Large intestine (tissue), 12 donors: ENCODE measurements at places on chromosomes 4 and X. TPM values are rescaled to one million over a fixed set of nuclear protein-coding genes. Genes with fewer than 3 reads are reported as not detected.

- H3K27me3 ChIP-seq: no peaks in the 10 kb centered on the region
- H3K4me3 ChIP-seq: no peak overlapping the region
- H3K36me3 ChIP-seq: no peaks in the 10 kb centered on the region
- DNase-seq: no peak
Observed at GRCh38 chr4:3249711-3250437, 915 bp downstream of the MSANTD1 start.

The SERTM2 gene
- polyA plus RNA-seq: 0.30 TPM

DNA sequence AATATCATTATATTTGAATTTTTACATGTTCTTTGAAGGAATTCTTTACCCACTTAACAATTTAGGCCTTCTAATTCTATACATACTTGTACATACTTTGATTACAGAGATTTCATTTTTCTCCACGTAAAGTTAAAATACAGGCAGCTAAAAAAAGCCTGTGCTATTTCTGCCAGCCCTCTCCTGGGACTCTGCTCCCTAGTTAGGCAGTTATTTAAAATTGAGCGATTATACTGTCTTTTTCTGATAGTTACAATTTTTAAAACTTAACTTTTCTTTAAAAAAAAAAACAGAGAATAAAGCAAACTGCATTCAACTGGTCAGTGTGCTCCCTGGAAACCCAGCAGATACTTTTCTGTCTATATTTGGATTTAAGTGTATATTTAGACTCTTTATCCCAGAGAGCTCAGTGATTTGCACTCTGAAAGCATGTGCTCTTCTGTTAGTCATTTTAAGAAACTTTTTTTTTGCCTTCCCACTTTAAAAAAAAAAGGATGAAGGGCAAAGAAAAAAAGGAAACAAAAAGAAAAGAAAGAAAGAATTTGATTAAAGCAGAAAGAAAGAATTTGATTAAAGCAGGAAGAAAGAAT, 18.1 kb upstream of the FAM241A start:
- no peak for DNase-seq
- no peak overlapping the region for H3K4me3 ChIP-seq
- peaks cover 5% of the 10 kb centered on the region for H3K27me3 ChIP-seq
- no peaks in the 10 kb centered on the region for H3K36me3 ChIP-seq
- H3K4me1 ChIP-seq: no peaks in the 10 kb centered on the region

GRCh38 chr4:152655272-152656129, 24.3 kb downstream of the TMEM154 start:
- no peaks in the 10 kb centered on the region for H3K27me3 ChIP-seq
- H3K36me3 ChIP-seq: no peaks in the 10 kb centered on the region
- H3K4me1 ChIP-seq: peaks cover 12% of the 10 kb centered on the region
- H3K4me3 ChIP-seq: no peak overlapping the region
- DNase-seq: peak; percentile 47

DNA sequence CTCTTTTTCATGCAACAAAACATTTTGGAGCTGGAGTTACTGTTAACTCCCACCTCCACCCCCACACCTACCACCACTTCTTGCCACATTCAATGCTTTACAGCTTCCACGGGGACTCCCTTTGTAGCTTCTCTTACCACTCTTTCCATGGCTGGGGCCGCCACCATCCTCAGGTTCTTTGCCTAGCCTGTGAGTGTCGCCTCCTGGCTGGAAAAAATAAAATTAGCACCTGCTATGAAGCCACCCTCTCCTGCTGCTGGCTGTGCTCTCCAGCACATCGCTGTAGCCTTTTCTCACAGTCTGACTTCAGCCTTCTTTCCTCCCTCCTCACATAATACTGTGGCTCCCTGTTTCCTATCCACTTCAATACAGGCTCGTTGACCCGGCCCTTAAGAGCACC, 114.4 kb downstream of the FRAS1 start:
- no peak for DNase-seq
- no peak overlapping the region for H3K27ac ChIP-seq
- H3K36me3 ChIP-seq: no peaks in the 10 kb centered on the region
- peaks cover 22% of the 10 kb centered on the region for H3K4me1 ChIP-seq

- H3K4me1 ChIP-seq: no peaks in the 10 kb centered on the region
- H3K36me3 ChIP-seq: peaks cover 2% of the 10 kb centered on the region
- H3K27me3 ChIP-seq: no peaks in the 10 kb centered on the region
- no peak overlapping the region for H3K4me3 ChIP-seq
- H3K27ac ChIP-seq: no peak overlapping the region
Observed at GRCh38 chrX:31123335-31123734, 51.5 kb upstream of the FTHL17 start.

The TLR2 gene
- polyA plus RNA-seq: 12.1 TPM

The SPANXB1 gene
- polyA plus RNA-seq: 0.90 TPM

The GNRHR gene
- 0.55 TPM for polyA plus RNA-seq

DNA sequence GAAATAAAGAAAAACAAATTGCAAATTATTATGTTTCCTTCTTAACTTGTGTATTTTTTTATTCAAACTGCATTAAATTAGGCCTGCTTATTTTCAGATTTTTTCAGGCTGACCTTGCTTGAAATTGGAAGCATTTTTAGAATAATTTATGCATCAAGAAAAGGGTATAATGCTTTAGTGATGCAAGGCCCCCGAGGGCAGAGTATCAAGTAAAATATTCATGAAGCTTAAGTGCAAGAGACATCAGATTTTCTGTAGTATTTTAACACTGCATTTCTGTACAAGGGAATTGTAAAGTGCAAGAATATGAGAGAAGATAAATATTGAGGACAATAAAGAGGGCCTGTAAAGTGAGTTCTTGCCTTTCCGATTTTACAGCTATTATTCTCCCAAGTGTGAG, 485.8 kb upstream of the ATOH1 start:
- no peaks in the 10 kb centered on the region for H3K4me1 ChIP-seq
- DNase-seq: no peak
- no peaks in the 10 kb centered on the region for H3K27me3 ChIP-seq
- H3K36me3 ChIP-seq: no peaks in the 10 kb centered on the region
- no peak overlapping the region for H3K27ac ChIP-seq

DNA sequence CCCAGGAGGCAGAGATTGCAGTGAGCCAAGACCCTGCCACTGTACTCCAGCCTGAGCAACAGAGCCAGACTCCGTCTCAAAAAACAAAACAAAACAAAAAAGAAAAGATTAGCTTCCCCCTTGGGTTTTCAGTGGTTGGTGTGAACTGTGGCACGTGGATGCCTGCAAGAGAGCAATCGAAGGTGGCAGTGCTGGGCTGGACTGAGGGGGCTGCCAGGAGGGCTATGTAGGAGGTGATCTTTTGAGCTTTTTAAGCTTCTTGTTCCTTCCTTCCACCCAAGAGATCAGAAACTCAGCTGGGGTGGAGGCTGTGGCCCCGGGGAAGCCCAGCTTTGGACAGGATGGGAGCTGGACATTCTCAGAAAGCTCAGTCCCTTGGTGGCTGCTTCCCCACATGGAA, 49.6 kb downstream of the PRPS1 start:
- peak overlapping the region; percentile 98 for H3K27ac ChIP-seq
- peaks cover 46% of the 10 kb centered on the region for H3K4me1 ChIP-seq
- no peak overlapping the region for H3K4me3 ChIP-seq
- H3K36me3 ChIP-seq: no peaks in the 10 kb centered on the region

The DCAF8L2 gene
- 0.03 TPM for polyA plus RNA-seq

DNA sequence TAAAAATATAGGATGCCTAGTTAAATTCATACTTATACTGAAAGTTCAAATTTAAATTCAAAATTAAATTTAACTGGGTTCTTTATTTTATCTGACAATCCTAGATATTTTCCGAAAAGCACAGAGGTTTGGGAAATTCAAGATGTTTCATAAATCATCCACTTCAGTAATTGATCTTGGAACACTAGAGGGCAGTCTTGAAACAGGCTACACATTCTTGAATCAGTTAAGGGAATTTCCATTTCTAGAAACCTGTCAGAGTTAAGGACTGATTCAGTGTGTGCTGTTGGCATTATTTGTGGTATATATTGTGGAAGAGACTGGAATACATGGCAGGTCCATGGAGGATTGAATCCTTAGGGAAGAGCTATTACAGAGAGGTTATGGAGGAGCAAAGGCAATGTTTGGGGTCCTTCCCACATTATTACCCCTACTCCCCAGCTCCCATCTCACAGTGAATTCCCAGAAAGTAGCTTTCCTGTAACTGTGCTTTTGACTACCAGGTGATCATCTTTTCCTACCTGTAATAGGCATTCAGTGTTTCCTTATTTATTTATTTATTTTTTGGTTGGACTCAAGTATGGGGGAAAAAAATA, 92.9 kb downstream of the EGF start:
- peaks cover 16% of the 10 kb centered on the region for H3K4me1 ChIP-seq
- H3K27ac ChIP-seq: no peak overlapping the region
- no peak overlapping the region for H3K4me3 ChIP-seq
- peak; percentile 35 for DNase-seq
- H3K27me3 ChIP-seq: no peaks in the 10 kb centered on the region
- no peaks in the 10 kb centered on the region for H3K36me3 ChIP-seq
